ENCODE measurements at places on chromosomes 11 and 22.

DNA sequence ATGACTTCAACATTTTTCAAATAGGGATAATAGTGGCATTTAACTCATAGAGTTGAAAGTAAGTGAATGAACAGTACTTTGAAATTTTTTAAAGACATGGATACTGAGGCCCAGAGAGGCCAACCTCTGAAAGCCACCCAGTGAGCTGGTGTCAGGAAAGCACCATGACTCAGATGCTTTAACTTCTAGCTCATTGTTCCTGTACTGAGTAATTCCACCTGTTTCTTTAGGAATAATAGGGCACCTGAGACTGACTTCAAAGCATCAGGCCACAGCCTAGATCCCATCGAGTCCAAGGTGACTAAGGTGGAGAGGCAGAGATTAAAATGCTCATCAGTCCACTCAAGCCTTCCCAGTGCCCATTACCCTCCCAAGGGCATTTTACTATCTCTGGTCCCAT lies 491.8 kb upstream of the TENM4 start:
- DNase-seq = no peak

DNA sequence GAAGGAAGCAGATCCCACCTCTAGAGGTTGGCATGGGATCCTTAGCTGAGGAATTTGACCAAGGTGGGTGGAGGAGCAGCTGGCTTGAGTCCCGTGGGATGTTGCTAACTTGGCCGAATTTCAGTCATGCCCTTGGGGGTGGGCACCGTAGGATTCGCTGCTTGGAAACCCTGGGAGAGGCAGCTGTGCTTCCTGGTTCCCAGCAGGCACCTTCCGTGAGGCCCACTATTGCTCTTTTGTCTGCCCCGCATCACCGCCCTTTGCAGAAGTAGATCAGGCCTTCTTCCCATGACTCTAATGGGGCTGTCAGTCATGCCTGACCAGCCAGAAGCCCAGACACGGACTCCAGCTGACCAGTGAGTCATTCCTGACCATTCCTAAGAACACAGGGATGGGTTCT lies 292.3 kb upstream of the SYN3 start:
- DNase-seq = no peak

GRCh38 chr11:19779740-19780139 lies 67.1 kb downstream of the NAV2 start:
- no peak for DNase-seq

- DNase-seq = no peak
Measured at GRCh38 chr11:131666617-131667016, 296.2 kb downstream of the NTM start.

DNA sequence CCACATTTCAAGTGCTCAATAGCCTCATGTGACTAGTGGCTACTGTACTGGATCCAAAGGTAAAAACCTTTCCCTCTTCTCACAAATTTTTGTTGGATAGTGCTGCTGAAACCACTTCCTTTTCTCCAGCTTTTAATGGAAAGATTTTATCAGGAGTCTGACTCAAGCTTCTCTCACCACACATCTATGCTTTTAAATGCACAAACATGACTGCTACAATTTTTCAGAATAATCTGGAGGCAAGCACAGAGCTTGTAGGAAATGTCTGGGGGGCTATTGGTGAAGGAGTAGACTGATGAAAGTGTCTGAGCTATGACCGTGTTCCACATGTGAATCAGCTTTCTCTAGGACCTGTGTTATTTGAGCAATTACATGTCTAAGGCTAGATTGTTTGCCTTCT lies 101.1 kb upstream of the FAT3 start:
- no peak for DNase-seq

DNA sequence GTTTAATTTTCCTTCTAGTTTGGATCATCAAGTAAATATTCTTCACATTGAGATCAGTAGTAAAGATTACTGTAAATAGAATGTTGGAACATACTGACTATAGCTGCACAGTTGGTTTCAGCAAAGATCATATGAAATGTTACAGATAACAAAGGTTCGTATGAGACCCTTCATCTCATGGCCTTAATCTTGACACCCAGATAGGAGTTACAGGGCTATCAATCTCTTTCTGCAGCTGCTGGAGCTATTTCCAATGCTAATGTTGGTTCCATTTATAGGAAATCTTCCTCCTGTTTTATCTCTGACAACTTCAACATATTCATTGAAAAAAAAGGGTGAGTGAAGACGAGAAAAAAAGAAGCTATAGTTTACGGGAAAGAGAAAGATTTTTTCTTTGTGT lies 495.6 kb downstream of the JRKL start:
- DNase-seq = no peak

GRCh38 chr11:11843642-11844041 lies 1.9 kb downstream of the USP47 start:
- DNase-seq = no peak

- DNase-seq = no peak
Measured at GRCh38 chr11:83970061-83970671, 684.0 kb upstream of the CCDC90B start.

DNA sequence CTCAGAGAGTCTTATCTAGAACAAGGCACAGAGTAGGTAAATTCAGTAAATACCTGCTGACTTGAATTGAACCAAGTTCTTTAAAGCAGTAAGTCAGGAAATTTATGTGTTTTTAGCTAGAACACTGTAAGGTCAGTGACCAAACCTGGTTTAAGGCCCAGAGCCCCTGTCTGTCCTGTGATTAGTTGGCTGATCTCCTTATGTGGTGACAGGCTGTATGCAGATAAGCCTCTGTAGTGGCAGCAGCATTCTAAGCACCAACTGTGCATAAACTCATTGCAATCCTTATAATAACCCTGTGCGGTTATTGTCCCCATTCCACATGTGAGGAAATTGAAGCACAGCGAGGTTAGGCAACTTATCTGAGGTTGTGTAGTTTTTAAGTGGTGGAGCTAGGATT lies 40.5 kb downstream of the FBXO7 start:
- no peak for DNase-seq

DNA sequence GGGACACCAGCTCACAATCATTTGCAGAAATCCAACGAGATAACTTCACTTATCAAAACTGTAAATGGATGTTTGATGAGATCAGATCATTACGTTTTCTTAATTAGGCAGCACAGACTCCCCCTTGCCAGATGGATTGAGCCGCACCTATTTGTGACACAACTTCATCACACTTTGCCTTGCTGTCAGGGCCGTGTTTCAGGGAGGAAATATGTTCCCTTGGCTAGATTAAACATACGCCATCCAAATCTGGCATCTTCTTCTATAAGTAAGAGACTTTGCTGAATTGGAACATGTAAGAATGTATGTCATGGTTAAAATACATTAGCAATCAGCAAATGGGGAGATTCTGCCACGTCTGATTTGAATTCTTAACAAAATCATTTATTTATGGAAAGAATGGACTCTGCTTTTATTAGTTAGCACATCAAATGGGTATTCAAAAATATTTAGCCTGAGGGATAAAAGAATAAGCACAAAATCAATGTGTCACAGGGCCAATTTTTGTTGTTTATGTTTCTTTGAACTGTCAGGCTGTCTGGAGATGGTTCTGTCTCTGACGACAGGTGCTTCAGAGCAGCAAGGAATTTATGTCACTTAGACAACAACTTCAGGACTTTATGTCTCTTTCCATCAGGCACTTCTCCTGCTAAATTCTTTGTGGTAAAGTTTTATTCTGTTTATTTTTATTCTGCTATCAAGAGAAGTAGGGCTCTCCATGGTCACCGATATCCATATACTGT lies 326.1 kb upstream of the NCAM1 start:
- DNase-seq = no peak
